Fibroblast of lung (primary cell): ENCODE measurements at places on chromosomes 6 and 20. TPM values are rescaled to one million over a fixed set of nuclear protein-coding genes. Genes with fewer than 3 reads are reported as not detected.

Gene CALHM6
- total RNA-seq, result 0.33 and 1.0 TPM in 2 replicates

Gene KCNG1
- 9.9 and 26.5 TPM in 2 replicates for total RNA-seq

Gene RING1
- total RNA-seq, result 30.6 and 33.1 TPM in 2 replicates

Gene TAAR8
- total RNA-seq, result not detected in 2 replicates

Gene RIPK1
- total RNA-seq, result 20.3 and 22.1 TPM in 2 replicates

Gene DNAH8
- total RNA-seq, result under 0.01 TPM in 2 replicates

Gene GPSM3
- 1.3 and 2.3 TPM in 2 replicates for total RNA-seq

Gene GSTA3
- total RNA-seq, result not detected in 2 replicates

Gene WFDC10B
- not detected in 2 replicates for total RNA-seq

Gene MAP7
- total RNA-seq, result 0.77 and 1.5 TPM in 2 replicates

Gene MMUT
- total RNA-seq, result 16.7 and 20.8 TPM in 2 replicates

Gene FAM184A
- 1.3 and 1.7 TPM in 2 replicates for total RNA-seq

DNA sequence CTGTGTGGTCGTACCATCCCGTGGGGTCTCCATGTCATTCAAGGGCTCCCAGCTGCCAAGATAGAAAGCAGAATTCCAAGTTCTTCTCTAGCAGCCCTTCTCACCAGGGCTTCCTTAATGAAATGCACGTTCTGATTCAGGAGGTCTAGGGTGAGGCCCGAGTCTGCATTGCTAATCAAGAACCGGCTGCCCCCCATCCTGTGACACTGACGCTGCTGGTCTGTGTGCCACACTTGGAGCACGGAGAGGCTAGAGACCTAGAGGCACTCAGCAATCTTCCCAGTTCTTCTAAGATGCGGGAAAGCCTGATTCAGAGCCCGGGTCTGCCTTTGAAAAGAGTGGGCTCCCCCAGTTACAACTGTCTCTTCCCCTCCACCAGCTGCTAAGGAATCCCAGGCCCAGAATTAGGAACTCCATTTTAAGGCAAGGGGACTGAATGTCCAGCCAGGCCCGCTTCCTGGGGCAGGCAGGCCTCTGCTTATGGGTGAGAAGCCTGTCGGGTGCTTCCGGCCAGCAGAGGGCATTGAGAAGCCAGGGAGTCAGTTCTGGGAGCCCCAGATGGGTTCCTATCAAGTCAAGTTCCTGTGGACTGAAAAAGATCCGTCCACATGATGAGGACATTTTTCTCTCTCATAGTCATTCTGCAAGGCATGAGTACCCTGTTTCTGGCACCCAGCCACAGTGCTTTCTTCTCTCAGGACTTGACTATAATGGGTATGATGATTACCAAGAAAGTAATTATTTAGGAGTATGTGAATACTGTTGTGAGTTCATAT is 69.8 kb upstream of the RIN2 start:
- DNase-seq, result peak; percentile 82

GRCh38 chr20:17722493-17723300 is 22.9 kb downstream of the BANF2 start:
- DNase-seq, result no peak

DNA sequence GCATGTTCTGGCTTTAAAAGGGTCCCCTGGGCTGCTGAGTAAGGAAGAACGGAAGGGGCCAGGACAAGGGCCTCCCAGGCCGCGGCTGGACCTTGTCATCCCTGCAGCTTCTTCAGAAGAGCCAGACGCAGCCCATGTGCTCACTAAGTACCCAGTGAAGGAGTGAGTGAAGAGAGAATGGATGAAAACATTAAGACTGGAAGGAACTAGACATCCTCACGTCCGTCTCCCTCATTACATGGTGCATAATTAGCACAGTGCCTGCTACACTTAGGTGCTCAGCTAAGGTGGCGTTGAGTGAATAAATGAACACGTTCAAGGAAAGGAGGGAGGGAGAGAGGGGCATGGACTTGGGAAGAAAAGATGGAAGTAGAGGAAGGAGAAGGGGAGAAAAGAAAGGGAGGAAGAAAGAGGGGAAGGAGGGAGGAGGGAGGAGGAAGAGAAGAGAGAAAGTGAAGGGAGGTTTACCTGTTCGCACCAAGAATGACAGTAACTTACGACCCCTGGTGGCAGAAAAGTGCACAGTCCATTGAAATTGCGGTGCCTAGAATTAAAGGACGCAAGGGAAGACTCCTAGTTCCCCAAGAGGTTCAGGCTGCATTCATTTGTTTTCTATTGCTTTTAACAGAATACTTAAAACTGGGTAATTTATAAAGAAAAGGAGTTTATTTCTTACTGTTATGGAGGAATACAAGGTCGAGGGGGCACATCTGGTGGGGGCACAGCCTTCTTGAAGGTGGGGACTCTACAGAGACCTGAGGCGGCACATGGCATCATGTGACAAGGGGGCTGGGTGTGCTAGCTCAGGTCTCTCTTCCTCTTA is 8.0 kb downstream of the TP53RK start:
- DNase-seq, result peak; percentile 28

GRCh38 chr6:73790574-73790973 is 94.6 kb downstream of the CD109 start:
- DNase-seq, result no peak

- DNase-seq, result no peak
Measured at GRCh38 chr6:158402184-158402583, 89.9 kb downstream of the TULP4 start.

DNA sequence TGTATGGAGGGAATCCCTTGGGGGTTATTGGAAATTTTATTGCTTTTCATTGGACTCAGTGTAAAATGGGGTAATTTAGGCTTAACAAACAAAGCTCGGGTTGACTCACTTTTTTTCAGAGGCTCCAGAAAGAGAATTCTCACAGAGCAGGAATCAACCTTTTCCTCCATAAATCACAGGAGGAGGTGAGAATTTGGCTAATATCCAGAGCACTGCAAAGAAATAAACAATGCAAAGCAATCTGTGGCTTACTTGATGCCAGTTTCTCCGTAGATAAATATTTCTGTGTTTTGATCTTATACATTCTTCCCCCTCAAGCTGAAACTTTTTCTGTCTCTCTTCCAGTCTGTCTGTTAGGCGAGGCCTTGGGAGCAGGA is 176.6 kb downstream of the TSHZ2 start:
- no peak for DNase-seq

- DNase-seq, result no peak
Measured at GRCh38 chr20:34127792-34128191, 15.7 kb upstream of the EIF2S2 start.

GRCh38 chr20:48957053-48957481 is 35.6 kb downstream of the ARFGEF2 start:
- DNase-seq, result no peak

GRCh38 chr6:69202768-69203167 is 567.7 kb downstream of the ADGRB3 start:
- peak; percentile 22 for DNase-seq

- DNase-seq, result peak; percentile 80
Measured at GRCh38 chr20:3753098-3753497, 14.5 kb downstream of the ADISSP start.

- DNase-seq, result no peak
Measured at GRCh38 chr6:37280162-37280887, 22.4 kb upstream of the TMEM217 start.

DNA sequence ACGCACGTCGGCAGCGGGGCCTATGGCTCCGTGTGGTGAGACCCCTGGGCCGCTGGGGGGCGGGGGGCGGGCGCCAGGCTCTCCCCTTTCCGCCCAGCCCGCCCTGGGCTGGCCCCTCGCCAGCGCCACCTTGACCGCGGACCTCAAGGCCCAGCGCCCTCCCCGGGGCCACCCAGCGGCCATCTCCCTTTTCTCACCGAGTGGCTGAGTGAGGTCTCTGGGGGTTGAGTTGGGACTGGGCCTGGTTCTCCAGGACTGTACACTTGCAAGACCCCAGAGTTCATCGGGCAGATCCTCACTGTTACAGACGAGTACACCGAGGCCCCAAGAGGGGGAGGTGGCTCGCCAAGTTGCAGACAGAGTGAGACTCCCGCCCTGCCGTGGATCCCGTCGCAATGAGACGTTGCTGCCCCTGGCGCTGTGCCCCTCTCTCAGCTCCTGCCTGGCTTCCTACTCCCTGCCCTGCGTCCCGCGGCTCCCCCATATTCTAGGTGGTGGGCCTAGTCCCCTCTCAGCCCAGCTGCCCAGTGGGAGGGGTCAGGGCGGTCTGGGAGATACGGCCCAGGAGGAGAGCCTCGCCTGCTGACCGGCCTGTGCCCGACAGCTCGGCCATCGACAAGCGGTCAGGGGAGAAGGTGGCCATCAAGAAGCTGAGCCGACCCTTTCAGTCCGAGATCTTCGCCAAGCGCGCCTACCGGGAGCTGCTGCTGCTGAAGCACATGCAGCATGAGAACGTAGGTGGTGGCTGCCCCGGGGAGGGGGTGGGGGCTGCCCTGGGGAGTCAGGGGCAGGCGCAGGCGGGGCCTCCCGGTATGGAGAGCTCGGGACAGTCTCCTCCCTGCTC is 576 bp downstream of the MAPK13 start:
- no peak for DNase-seq

DNA sequence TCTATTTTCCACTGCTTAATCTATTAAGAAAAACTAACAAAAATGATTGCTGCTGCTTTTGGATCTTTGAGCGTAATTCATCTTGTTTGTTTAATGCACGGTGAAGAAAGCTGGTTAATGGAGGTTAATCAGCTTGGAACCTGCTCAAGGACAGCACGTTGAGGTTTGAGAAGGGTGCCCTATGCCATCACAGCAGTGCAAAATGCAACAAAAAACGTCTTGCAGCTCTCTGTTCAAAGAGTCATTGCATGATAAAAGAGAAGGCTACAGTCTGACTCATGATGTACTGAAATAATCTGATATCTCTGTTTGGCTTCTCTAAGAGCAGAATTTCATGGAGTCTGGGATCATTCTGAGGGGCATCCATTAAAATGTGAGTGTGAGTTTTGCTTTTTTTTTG is 80.6 kb upstream of the PREP start:
- DNase-seq, result peak; percentile 61

DNA sequence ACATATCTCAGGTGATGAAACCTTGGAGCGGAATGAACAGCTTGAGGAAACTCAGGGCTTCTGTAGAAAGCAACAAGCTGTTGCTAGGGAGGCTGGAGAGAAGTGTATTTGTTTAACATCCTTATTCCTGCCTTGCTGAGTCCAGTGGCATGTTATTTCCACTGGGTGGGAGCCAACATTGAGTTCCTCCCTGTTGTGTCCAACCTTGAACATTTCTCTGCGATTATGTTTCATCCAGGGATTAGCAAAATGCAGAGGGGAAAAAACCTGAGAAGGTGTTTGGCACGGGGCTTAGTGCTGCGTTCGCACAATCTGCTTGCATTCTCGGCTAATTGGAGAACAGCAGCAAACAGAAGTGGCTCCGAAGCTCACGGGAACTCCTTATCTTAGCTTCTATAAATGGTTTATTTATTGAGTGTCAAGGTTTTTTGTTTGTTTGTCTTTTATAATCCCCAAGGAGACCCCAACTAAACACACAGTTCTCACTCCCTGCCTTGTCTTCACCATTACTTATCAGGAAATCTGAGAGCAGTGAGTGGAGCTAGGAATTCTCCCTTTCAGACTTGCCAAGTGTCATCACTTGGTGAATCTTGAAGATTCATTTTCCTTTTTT is 412.8 kb downstream of the CDC5L start:
- peak; percentile 55 for DNase-seq

- no peak for DNase-seq
Measured at GRCh38 chr6:121235386-121235785, 98.9 kb downstream of the TBC1D32 start.

GRCh38 chr6:16146028-16146427 is 17.1 kb downstream of the MYLIP start:
- peak; percentile 15 for DNase-seq
